CD4-positive, alpha-beta T cell treated with Interleukin-2 at 100 ng/mL for 4 hours (primary cell): ENCODE measurements at places on chromosomes 1 and 21.
A peak's percentile ranks its signal among the peaks of the same experiment; 100 is the strongest.

- no peak for DNase-seq
These were observed 176.6 kb downstream of the GRIK3 start for GRCh38 chr1:36857754-36858153.

GRCh38 chr1:42942444-42942843 lies 16.2 kb downstream of the SLC2A1 start:
- no peak for DNase-seq

GRCh38 chr1:108107658-108108057 lies 92.5 kb downstream of the SLC25A24 start:
- peak; percentile 34 for DNase-seq

DNA sequence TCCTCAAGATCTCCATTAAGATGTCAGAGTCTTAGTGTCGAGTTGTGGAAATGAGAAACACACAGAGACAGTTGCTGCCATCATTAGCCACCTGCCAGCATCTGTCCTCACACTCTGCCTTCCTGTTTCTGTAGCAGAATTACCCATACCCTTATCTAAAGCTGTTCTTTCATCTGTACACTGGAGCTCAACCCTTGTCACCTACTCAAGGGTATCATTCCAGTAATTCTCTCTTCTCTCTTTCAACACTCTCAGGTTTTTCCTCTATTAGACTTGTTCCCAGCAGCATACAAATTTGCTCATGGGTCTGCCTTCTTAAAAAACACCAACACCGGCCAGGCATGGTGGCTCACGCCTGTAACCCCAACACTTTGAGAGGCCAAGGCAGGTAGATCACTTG lies 27.4 kb upstream of the RNF2 start:
- no peak for DNase-seq

GRCh38 chr1:233635765-233636502 lies 22.0 kb downstream of the KCNK1 start:
- DNase-seq: no peak

- no peak for DNase-seq
These were observed 59.2 kb downstream of the WDR64 start for GRCh38 chr1:241711326-241711725.
